ENCODE measurements at places on chromosomes 6 and 20.

DNA sequence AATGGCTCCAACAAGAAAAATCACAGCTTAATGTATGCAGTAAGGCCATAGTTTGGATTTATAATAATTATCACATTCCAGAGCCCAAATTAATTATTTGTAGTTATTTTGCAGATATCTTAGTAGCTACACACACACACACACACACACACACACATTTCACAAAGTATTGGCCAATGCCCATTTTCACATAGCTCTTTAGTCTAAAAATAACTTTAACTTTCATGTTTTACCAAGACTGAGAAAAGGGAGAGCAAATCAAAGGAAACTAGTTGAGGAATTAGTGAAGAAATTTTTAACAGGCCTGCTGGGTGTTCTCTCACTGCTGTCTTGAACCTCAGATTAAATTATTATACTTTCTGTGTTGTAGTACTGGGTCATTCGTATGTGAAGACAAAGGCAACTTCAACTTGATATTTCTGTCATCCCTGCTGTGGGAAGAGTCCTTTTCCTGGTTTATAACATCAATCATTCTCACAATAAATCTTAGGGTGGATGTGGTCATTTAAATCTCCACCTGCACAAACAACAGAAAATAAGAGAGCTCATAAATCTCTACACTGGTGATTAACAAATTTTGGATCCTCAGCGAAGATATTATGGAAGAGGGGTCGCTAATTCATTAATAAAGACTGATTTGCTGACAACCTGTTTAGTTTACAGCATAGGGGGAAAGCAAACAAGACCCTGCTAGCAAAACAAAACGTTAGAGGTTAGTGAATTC is 1.6 kb upstream of the TCF21 start:
- DNase-seq, result no peak

DNA sequence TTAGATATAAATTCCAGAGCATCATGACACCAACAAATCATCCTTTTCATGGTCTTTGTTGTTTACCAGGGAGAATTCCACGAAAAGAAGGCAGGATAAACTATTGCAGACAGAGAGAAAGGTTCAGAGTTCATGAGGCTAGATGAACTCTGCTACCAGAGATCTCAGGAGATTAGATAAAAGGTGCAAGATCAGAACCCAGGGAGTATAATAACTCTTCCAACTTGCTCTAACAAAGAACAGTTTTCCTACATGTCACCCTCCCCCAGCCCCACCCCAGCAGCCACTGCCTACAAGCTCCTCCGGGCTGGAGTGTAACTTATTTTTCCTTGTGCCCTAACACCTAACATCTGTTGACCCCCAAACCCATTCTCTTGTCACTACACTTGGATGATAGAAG is 13.9 kb upstream of the CITED2 start:
- no peak for DNase-seq

DNA sequence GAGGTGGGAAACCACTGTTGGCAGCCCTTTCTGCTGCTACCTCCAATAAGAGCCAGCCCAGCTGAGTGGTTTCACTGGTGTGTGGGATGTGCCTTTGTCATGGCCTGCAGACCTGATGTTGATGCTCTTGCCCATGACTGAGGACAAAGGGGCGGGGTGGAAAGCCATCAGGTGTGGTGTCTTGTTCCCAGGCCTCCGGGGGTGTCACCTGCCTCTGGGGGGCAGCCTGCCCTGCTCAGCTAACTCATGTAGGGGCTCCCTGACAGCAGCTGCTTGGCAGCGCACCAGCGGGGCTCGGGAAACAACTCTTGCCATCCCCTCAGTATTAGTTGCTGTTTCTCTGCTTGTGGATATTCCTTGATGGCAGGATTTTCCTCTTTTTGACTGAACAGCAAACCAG is 91.3 kb downstream of the LYRM2 start:
- no peak for DNase-seq

DNA sequence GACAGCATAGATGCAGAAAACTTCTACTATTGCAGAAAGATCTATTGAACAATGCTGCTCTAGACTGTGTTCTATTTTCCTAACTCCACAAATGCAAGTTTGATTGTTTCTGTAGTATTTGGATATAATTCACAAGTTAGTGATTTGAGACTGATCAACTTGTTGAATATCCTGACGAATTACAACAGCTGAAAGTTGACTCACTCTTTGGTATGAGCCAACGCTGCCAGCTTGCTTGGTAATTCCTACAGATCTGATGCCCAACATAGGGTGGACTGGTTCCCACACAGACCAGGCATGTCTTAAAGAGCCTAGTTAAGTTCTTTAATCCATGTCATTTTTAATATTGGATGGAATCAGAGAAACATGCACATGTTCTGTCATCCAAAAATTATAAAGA is 231.0 kb upstream of the RAB32 start:
- no peak for DNase-seq

- no peak for DNase-seq
These were observed 13.7 kb downstream of the BTN3A1 start for GRCh38 chr6:26415791-26416190.

DNA sequence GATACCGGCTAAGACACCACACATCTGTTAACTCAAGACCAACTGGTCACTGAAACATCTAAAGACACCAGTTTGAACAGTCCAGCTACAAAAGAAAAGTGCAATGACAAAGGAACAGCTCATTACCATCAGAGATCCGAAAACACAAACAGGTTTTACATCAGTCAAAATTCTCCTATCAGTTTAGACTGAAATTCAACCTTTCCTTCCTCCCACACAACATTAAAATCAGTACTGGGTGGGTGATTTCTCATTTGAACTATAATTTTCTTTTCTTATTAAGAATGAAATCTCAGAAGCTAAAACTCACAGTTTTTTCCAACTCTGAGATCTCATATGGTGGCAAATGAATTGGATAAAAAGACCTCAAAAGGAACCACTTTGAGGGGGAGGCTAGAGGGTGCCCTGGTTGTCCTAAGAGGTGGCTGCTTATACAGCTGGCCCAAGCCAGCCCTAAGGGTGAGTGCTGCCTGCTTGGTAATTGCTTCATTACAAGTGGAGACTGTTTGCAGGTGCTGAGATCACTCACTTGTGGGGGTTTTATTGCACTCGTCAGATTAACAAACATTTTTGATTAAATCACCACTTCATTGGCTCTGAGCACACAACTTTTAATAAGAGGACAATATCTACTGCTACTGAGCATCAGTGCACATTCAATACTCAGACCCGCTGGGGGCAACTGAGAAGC is 4.3 kb downstream of the CCDC167 start:
- no peak for DNase-seq

- no peak for DNase-seq
These were observed 148.0 kb downstream of the LRFN2 start for GRCh38 chr6:40439026-40439800.

- no peak for DNase-seq
These were observed 45.2 kb downstream of the KIF16B start for GRCh38 chr20:16528078-16528477.

DNA sequence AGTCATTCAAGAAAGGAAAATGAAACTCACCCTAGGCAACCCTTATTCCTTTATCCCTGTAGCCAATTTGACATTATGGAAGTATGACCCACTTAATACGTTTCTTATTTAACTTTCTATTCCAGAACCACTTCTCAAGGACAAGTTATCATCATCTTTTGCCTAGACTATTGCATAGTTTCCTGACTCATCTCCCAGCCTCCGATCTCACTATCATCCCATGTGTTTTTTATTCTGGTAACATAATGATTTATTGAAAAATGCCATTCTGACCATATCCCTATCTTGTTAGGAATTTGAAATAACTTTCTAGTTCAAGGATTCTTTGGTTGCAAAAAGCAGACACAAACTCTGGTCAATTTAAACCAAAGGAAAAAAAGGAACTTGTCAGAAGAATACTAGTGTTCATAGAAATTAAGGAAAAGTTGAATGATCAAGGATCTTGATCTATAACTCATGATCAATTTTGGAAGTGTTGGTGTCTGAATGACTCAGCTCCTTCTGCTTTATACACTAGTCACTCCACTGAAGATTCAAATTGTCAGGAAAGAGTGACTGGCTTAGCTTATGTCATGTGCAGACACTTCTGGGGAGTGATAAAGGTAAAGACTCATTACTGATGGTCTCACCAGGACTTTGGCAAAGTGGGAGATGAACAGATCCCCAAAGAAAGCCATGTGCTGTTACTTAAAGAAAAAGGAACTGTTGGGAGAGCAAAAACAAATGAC is 8.5 kb upstream of the TINAG start:
- no peak for DNase-seq

DNA sequence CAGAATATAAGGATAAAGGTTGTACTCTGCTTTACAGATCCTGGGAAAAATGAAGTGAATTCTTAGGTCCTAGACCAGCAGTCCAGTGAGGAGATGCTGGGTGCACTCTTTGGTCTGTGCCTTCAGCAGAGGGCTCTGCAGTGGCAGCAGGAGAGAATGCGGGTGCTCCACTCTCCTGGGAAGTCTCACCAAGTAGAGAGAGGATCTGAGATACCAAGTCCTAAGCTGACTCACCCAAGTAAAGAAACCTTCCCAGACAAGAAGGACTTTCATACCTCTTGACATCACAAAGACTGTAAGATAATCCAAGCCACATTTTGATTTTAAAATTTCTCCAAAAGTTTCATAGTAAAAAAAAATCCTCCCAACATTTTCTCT is 116.9 kb upstream of the EMILIN3 start:
- no peak for DNase-seq

- no peak for DNase-seq
These were observed 45.2 kb upstream of the TFAP2A start for GRCh38 chr6:10460096-10460495.

GRCh38 chr6:46526607-46527006 is 35.4 kb upstream of the RCAN2 start:
- no peak for DNase-seq
